ENCODE measurements at places on chromosomes 7 and 10. TPM values are rescaled to one million over a fixed set of nuclear protein-coding genes. Genes with fewer than 3 reads are reported as not detected.

The AMPH gene
- polyA plus RNA-seq = 0.05 TPM

DNA sequence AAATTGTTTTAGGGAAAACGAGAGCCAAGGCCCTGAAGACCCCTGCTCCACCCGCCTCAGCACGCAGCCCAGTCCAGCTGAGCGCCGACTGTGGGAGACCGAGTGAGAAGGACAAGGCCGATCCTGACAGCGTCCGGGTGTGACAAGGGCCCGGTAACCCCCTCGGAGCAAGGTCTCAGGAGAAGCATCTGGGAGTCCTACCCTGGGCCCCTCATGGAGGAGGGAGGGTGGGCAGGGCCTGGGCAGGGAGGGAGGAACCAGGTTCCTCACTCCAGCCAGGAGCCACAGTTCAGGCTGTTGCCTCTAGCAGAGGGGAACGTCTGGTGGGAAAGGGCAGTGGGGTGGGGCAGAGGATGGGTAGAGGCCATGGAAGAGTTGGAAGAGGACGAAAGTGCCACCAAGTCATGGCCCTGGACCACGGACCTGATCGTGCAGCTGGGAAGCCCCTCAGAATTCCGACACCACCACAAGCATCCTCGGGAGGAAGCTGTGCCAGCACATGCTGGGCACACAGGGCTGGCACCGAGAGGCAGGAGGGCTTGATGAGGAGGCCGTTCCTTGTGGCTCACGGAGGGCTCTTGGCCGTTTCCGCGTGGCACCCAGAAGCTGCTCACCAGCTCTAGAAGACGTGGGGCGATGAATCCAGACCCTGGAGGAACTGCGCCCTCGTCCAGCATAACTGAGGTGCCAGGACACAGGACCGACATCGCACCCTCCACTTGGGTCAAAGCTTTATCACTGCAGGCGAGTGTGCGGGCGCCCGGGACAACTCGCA, 2.2 kb upstream of the KNDC1 start:
- H3K4me3 ChIP-seq = no peak overlapping the region
- peaks cover 22% of the 10 kb centered on the region for H3K4me1 ChIP-seq
- no peaks in the 10 kb centered on the region for H3K36me3 ChIP-seq

GRCh38 chr10:94683214-94684054, at the start of gene CYP2C18:
Gene CYP2C18 (plus strand): TSS chr10:94683729. CDS start chr10:94683820, 91 bp downstream.
- H3K4me3 ChIP-seq = no peak within 1 kb of the TSS
- H3K4me1 ChIP-seq = no peaks in the 10 kb centered on the region
- no peak for DNase-seq
- no peaks in the 10 kb centered on the region for H3K36me3 ChIP-seq
- no peaks in the 10 kb centered on the region for H3K27me3 ChIP-seq

DNA sequence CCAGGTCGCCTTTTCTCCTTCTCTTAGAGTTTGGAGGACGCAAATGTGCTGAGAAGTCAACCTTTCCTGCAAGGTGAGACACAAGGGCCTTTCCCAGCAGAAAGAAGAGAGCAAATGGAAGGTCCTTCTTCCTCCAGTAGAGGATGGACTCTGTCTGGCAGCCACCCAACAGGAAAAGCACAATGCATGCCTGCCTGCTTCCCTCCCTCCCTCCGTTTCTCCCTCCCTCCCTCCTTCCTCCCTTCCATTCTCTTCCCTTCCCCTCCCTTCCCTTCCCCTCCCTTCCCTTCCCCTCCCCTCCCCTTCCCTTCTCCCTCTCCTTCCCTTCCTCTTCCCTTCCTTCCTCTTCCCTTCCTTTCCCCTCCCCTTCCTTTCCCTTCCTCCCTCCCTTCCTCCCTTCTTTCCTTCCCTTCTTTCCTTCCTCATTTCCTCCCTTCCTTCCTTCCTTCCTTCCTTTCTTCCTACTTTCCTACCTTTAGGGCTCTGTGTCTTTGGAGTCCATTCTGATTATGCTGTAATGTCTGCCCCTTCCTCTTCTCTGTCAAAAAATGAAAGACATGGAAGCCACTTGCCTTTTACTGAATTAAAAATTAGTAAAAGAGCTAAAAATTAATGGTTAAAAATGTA, 66.4 kb downstream of the TRUB1 start:
- no peak overlapping the region for H3K4me3 ChIP-seq
- H3K27me3 ChIP-seq = no peaks in the 10 kb centered on the region
- no peaks in the 10 kb centered on the region for H3K4me1 ChIP-seq
- H3K27ac ChIP-seq = no peak overlapping the region
- H3K36me3 ChIP-seq = no peaks in the 10 kb centered on the region

DNA sequence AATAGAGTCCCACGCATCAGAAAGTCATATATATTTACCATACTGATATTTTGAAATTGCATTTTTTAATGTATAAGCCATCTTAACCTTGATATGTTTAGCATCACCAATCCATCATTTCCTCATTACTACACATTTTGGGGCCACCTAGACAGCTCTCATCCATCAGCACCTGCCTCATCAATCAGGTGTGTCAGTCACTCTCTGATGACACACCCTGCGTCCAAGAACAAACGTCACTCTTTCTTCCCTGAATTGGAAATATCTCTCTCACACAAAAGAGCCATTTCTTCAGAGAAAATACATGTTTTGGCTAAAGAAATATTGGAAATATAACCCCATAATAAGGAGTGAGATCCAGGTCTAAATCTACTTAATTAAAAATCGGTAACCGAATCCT, 38.9 kb upstream of the RSU1 start:
- peaks cover 28% of the 10 kb centered on the region for H3K4me1 ChIP-seq
- no peaks in the 10 kb centered on the region for H3K27me3 ChIP-seq
- H3K36me3 ChIP-seq = no peaks in the 10 kb centered on the region
- H3K27ac ChIP-seq = peak overlapping the region; percentile 98
- no peak overlapping the region for H3K4me3 ChIP-seq
- no peak for DNase-seq

DNA sequence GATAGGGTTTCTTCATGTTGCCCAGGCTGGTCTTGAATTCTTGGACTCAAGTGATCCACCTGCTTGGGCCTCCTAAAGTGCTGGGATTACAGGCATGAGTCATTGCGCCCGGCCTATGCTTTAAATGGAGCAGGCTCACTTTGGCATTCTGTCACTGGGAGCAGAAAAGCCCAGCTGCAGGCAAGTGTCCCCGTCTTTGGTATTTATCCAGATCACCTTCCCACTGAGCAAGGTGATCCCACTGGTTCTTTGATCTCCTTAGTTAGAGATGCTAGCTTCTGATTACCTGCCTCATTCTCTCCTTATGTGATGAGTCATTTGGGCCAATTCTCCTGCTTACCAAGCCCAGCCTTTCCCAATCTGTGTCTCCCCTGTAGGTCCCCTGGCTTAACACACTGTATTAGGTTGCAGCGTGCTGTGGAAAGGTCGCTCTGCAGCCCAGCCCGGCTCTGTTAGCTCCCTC, 39.3 kb downstream of the SPDYE5 start:
- no peak overlapping the region for H3K27ac ChIP-seq
- no peaks in the 10 kb centered on the region for H3K36me3 ChIP-seq
- no peak for DNase-seq
- peaks cover 2% of the 10 kb centered on the region for H3K4me1 ChIP-seq

DNA sequence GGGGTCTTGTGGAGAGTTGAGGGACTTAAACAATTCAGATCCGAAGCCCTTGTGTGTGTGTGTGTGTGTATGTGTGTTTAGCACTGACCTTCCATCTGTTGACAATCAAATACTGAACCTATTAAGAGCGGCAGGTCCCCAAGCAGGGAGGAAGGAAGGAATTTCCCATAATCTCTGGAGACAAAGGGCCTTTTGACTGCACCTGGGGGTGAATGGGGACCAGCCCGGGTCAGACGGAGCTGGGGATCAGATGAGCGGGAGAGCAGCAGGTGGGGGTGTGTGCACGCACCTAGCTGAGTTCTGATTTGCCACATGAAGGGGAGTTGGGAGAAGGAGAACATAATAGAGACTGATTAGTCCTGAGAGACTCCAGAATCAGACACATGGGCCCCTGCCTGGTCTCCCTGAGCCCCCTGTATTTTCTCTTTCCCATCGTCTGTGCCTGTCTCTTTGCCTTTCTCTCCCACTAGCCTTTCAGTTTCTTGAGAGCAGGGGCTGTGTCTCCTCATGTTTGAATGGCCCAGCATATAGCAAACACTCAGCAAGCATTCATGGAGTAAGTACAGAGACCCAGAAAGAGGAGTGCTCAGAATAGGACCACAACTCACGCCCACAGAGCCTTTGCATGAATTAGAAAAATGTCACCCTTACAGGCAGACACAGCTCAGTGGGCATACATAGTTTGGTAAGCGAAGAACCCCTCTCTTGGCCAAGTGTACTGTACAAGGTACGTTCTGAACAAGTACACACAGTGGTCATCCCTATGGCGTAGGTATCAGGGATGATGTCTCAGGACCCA, 288.3 kb upstream of the HABP2 start:
- no peak for DNase-seq
- H3K27ac ChIP-seq = no peak overlapping the region
- H3K27me3 ChIP-seq = no peaks in the 10 kb centered on the region
- H3K36me3 ChIP-seq = no peaks in the 10 kb centered on the region

DNA sequence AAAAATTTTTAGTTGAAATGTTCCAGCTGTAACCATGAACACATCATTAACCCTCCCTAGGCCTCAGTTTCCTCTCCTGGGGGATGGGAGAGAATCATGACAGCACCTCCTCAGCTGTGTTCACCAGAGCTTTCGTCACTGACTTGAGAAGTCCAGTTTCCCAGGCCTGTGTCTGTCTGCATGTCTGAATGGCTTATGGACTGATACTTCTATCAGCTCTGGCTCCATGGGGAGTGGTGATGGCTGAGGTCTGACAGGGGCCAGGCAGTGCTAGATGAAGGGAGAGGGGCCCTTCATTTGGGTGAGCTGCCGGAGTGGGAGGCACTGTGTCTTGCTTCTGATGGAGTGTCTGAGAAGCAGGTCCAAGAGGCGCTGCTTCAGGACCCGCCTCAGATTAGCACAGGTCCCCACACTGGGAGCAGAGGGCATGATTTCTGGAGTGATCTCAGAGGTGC, 192.9 kb downstream of the PTPN20 start:
- H3K4me1 ChIP-seq = no peaks in the 10 kb centered on the region
- H3K27ac ChIP-seq = no peak overlapping the region
- H3K27me3 ChIP-seq = no peaks in the 10 kb centered on the region

DNA sequence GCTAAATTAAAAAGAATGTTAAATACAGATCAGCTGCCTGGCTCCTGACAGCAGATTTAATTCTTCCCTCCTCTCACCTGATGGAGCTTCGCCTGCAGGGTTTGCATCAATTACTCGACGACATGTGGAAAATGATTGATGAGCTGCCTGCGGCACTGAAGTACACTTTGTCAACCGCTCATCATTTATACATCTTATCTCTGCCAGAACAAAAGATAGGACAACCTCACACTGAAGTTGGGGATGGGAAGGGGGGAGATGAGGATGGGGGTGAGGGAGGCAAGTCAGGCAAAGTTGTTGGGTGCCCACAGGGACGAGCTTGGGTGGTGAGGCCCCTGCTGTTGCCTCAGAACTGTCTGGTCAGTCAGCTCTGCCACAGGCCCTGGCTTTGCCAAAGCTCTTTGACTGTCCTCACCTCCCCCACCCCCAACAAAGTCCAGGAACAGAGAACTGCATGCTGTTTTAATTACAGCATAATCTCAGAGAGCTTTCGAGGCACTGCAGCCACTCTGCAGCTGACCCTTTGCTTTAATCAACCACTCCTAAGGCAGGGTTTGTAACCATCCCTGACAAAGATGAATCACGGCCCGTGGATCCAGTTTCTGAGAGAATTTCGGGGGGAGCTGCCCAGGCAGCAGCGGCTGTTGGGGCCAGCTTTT, 702.3 kb downstream of the LRMDA start:
- no peaks in the 10 kb centered on the region for H3K4me1 ChIP-seq
- H3K36me3 ChIP-seq = no peaks in the 10 kb centered on the region
- peak overlapping the region; percentile 56 for H3K27ac ChIP-seq
- no peak overlapping the region for H3K4me3 ChIP-seq
- peak; percentile 68 for DNase-seq
- no peaks in the 10 kb centered on the region for H3K27me3 ChIP-seq

The GSTO2 gene
- polyA plus RNA-seq = 0.47 TPM
